Posterior cingulate gyrus (tissue), 11 donors: ENCODE measurements at places on chromosomes 3 and 15.

GRCh38 chr3:127629467-127630403 lies 750 bp downstream of the PODXL2 start:
- DNase-seq, result no peak

DNA sequence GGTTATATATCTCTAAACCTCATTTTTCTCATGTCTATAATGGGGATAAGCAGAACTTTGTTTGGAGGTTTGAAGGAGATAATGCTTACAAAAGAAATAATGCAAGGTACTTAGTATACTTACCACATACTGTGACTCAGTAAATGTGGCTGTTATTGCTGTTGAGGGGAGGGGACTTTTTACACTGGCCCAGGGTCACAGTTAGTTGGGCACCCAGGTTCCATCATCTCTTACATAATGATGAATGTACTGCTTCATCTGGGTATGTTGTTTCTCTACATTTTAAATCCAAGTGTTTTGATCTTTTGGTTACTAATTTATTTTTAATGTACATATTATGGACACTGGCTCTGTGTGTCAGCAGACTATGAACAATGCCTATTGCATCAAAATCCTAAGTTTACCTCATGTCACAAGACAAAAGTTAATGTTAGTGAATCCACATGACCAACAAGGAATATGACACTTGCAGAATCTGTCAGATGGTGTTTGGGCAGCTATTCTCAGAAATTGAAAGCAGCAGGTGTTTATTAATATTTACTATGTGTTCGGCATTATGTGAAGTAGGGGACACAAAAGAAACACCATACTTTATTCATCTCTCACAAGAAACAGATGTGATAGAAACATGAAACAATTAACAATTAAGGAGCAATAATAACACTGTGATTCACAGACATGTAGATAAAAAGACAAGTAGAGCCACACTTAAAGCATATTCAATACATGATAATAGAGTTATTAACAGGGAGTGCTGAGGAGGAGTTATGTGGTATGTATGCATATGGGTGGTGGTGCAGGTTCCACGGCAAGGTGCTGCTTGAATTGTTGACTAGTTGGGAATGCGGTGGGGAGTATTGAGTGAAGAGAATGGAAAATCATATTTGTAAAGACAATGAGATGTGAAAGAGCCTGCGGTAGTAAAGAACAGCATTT lies 109.7 kb downstream of the GALK2 start:
- DNase-seq, result no peak

- DNase-seq, result no peak
Measured at GRCh38 chr15:66785637-66786036, 83.6 kb downstream of the SMAD6 start.

GRCh38 chr15:58311556-58311955 lies 120.2 kb upstream of the LIPC start:
- DNase-seq, result no peak

- DNase-seq, result no peak
Measured at GRCh38 chr3:157746391-157746790, 243.2 kb upstream of the VEPH1 start.
